Activated CD4-positive, CD25-positive, alpha-beta regulatory T cell treated with anti-CD3 and anti-CD28 coated beads, Interleukin-2, amount 50 U/mL, for 72 hours (primary cell): ENCODE measurements at places on chromosomes 12 and 14.

DNA sequence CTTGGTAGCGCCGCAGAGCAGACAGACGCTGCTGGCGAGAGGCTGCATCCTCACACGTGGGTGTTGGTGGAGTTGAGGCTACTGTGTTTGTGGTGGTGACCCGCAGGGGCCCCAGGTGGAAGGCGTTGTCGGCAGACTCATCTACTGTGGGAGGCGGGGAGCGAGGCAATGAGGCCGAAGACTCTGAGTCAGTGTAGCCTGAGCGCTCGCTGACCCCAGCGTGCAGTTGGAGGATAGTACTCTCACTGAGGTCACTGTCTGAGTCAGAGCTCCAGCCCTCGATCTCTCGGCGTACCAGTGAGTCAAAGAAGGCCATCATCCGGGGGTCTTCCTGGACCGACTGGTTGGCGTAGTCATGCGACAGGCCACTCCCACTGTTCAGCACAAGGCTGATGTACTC is 76.0 kb upstream of the ACTN1 start:
- no peak for DNase-seq

- no peak for DNase-seq
Measured at GRCh38 chr14:96725232-96725631, 72.0 kb upstream of the VRK1 start.

DNA sequence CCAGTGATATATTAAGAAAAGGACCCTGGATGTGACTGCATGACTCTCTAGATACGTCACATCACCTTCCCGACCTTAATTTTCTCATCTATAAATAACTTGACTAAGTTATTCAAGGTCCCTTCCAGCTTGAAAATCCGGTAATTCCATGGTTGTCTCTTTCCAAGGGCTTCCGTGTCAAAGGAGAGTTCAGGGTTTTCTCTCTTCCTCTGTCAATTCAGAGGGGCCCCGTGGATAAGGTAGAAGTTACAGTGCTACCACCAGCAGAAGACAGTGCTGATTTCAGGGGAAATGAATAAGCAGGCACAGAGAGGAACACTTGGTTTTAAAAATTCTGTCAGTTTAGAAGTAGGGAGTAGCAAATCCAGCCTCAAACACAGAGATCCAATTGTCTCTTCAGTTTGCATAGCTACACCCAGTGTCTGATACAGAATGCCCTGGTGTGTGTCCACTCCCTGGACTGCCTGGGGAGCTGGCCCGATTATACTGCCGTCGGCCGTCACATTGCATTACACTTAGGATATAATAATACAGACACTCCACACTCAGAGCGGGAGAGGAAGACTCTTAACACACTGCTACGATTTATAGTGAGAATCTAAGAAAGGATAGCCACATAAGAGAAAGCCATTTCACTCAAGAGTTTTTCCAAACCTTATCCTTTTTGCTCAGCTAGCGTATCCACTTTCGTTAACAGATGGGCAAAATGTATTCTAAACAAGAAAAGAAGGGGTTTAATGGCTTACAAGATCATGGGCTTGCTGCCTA is 54.7 kb upstream of the GTF2A1 start:
- DNase-seq, result no peak

DNA sequence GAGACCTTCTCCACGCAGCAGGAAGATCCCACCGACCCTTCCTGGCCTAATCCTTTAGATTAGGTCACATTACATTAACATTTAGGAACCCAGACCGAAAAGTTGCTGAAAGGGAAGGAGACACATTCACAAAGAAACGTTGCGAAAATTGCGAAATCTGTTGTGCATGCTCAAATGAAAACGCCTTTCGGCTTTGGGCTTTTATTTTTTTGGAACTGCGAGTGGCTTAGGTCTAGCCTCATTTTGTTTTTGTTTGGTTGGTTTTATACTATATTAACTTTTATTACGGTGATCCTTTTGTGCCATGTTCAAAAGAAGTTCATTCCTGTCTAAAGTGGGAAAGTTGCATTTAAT is 1.5 kb downstream of the MYF6 start:
- DNase-seq, result no peak

GRCh38 chr14:50069325-50069724 is 47.0 kb downstream of the VCPKMT start:
- no peak for DNase-seq

- DNase-seq, result no peak
Measured at GRCh38 chr12:75754698-75755097, 243.3 kb upstream of the KRR1 start.

- no peak for DNase-seq
Measured at GRCh38 chr12:126362493-126362892, 1297.3 kb downstream of the AACS start.

- no peak for DNase-seq
Measured at GRCh38 chr12:47982311-47982710, 18.9 kb downstream of the TMEM106C start.

DNA sequence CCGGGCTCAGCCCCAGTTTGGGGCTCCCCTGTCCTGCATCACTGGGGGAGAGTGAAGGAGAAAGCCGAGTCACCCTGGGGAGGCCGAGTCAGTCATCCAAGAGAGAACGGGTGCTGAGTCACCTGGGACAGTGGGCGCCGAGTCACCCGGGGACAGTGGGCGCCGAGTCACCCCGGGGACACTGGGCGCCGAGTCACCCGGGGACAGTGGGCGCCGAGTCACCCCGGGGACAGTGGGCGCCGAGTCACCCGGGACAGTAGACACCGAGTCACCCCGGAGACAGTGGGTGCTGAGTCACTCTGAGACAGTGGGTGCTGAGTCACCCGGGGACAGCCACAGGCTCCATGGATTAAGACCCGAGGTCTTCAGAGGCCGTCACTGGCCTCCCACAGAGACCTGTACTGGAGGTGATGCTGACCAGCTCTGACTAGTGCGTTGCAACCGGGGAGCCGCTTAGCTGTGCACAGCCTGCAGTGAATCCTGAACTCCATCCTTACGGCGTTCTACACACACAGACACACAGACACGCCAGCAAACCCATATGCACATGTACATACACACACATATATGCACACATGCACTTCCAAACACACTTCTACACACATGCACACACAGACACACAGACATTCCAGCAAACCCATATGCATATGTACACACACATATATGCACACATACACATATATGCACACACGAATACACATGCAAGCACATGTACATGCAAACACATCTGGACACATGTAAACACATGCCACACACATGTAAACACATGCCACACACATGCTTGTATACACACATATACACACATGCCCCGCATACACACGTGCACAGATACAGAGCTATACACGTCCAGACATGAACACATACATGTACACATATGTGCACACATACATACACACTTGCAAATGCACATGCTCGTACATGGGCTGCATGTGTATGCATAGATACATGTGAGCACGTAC is 64.9 kb upstream of the GALNT9 start:
- DNase-seq, result peak; percentile 34

- no peak for DNase-seq
Measured at GRCh38 chr14:101845896-101846295, 84.4 kb downstream of the PPP2R5C start.

DNA sequence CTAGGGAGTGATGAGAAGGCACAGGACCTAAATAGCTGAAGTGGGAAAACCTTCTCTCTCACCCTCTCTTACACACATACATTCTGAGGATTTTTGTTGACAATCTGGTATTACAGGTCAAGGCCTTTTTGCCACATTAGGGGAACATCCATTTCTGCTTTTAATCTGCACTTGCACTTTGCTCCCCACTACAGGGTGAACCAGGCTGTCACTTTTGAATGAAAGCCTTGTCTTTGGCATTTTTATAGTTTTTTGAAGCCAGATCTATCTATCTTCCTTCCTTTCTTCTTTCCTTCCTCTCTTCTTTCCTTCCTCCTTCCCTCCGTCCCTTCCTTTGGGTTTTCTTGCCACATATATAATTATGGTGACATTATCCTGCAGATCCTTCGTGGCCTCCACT is 165.9 kb upstream of the OTX2 start:
- no peak for DNase-seq

- DNase-seq, result no peak
Measured at GRCh38 chr12:71846322-71846940, 6.9 kb downstream of the TBC1D15 start.

- no peak for DNase-seq
Measured at GRCh38 chr14:72699852-72700257, 194.0 kb downstream of the DPF3 start.

DNA sequence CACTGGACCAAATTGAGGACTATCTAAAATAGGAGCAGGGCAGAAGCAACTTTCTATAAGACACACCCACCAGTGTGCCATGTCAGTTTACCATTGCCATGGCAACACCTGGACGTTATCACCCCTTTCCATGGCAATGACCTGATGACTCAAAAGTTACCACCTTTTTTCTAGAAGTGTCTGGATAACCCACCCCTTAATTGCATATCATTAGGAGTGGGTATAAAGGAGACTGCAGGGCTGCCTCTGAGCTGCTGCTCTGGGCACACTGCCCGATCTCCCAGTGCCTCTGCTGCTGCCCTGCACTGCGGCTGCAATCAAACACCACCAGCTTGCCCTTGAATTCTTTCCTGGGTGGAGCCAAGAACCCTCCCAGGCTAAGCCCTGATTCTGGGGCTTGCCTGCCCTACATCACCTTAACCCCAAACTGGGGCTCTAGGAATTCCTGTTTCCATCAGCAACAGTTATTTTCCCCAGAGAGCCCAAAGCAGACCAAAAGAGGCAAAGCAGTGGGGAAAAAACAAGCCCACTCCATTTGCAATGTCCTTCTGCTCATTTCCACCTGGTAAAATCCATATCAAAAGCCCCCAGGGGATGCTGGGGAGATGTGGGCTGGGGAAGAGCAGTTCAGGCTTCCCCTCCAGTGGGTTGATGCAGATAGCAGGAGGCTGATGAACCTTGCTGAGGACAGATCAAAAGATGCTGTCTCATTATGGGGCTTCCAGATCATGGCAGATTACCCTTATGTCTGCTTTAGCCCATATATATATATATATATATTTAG is 129.5 kb upstream of the NCOR2 start:
- DNase-seq, result no peak

DNA sequence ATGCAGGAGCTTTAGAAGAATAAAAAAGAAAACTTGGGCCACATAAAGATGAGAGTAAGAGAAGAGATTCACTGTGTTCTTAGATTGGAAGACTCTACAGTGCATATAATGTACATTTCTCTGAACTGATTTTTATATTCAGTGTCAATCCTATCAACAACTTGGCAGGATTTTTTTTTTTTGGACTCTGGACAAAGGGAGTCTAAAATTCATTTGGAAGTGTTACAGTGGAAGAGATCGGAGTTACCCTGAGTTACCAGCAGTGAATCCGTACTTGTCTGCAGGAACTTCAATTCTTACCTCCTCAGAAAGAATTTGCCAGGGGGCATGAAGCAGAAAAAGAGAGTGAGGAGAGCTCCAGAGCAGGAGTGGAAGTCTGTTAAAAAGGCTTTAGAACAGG is 24.0 kb downstream of the SERPINA11 start:
- no peak for DNase-seq

- no peak for DNase-seq
Measured at GRCh38 chr14:68346556-68347343, 446.1 kb downstream of the ZFP36L1 start.

DNA sequence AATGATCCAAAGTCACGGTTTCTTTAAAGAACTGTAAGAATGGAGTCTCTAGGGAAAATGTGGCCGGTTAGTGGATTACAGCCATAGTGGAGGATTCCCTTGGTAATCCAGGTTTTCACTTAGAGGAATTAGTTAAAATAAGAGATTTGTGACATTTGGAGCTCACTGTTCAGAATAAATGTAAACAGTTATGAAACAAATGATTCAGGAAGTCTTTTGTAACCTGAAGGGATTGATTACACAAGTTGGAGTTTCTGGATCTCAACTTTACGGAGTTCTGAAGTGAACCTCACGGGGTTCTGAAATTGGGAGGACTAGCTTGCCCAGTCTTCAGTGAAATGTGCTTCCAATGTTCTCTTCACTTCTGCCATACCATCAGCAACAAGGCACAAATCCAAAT is 234.4 kb upstream of the FKBP4 start:
- no peak for DNase-seq

DNA sequence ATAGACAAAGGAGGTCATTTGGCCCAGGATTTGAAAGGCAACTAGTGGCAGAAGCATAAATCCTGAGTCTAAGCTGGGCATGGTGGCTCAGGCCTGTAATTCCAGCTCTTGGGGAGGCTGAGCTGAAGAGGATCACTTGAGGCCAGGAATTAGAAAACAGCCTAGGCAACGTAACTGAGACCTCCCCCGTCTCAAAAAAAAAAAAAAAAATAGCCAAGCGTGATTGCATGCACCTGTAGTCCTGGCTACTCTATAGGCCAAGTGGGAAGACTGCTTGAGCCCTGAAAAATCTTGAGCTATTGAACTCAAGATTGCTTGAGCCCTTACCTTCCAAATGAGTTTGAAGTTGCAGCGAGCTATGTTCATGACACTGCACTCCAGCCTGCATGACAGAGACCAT is 7.8 kb downstream of the GON7 start:
- DNase-seq, result no peak

DNA sequence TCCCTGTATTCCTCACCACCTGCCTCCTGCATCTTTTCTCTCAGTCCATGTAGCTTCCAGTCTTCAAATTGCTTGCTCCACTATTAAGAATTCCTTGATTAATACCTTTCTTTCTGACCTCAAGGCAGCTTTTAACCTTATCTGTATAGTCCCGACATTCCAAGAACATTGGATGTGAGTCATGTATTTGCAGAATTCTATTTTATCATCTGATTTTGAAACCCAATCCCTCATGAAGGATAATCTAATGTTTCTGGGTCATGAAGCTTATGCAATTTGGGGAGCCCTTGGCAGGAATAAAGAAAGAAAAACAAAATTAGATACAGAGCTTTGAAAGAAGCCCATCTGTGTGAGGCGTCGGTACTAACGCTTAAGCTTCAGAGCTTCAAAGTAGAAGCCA is 63.4 kb upstream of the CCND2 start:
- no peak for DNase-seq

GRCh38 chr12:27652174-27652763 is 44.0 kb upstream of the REP15 start:
- no peak for DNase-seq

GRCh38 chr14:100593751-100594624 is 6.8 kb upstream of the BEGAIN start:
- DNase-seq, result no peak
